ENCODE measurements at places on chromosomes 3 and 15.

DNA sequence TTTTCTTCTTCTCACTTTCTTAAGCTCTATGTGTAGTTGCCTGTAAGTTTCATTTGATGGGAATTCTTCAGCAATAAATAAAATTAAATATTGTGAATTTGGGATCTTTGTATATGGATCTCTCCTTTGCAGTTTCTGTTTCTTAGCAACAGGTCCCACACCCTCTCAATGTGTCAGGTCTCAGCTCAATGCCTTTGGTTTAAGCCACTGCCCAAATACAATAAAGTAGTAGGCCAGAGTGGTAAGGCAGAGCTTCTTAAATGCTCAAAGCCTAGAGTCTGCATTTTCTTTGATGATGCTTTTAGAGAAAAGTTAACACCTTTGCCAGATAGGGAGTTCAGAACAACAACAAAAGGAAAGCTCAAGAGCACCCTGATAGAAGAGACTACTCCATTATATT is 343.7 kb downstream of the NSUN3 start:
- no peak for DNase-seq

DNA sequence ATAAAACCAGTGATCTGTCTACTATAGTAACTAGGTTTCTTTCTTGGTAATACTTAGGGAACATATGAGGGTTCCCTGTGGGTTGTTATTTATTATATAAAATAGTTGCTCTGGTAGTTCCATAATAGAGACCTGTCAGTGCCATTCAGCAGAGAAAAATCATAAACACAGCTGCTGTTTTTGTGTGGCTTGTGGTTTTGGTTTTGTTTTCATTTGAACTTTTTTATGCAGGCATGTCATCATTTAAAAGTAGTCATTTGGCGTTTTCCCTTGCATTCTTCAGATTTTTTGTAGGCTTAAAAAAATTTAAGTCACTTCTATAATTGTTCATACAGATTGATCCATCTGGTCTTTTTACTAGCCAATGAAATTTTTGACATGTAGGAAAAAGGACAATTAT is 47.9 kb downstream of the PIK3CA start:
- DNase-seq = no peak

- DNase-seq = no peak
Observed at GRCh38 chr3:188578576-188579363, 424.8 kb downstream of the LPP start.

DNA sequence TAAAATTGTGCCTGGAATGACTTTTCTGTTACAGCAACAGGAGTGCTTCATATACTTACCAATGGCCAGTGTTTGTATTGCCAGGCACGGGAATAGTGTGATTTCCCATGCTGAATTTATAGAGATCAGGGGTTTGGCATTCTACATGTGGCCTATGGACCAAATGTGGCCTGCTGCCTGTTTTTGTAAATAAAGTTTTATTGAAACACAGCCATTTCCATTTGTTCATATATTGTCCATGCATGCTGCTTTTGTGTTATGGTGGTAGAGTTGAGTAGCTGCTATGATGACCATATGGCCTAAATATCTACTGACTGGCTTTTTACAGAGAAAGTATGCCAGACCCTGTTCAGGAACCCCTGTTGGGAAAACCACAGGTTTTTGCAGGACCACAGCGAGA is 55.6 kb downstream of the SLCO3A1 start:
- DNase-seq = no peak

DNA sequence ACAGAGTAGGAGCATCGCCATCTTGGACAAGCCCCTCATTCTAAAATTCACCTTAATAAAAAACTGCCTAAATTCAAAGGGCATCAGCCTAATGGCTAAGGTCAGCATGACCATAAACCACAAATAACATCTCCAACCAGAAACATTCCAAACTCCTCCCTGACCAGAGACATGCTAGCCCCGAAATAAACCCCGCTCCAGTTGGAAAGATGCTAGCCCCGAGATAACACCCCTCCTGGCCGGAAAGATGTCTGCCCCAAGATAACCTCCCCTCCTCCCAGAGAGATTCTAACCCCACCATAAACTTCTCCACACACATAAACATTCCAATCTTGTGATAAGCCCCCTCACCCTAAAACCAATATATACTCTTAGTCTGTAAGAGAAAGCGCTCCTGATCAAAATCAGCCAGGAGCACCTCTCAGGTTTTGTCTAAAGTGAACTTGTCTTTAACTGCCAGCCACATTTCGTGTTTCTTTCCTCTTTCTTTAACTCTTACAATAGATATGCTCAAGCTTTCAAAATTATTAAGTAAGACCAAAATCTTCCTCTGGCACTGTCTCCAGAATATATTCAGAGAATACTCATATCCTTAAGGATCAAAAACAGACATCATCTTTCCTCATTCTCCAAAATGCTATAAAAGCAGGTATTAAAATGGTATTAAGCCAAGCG is 104.1 kb downstream of the GSK3B start:
- no peak for DNase-seq

GRCh38 chr3:184727357-184728009 is 15.6 kb upstream of the MAGEF1 start:
- DNase-seq = no peak

GRCh38 chr15:32134842-32135241 is 104.5 kb downstream of the CHRNA7 start:
- no peak for DNase-seq

- DNase-seq = no peak
Observed at GRCh38 chr3:127097072-127097405, 95.9 kb upstream of the PRR23E start.

DNA sequence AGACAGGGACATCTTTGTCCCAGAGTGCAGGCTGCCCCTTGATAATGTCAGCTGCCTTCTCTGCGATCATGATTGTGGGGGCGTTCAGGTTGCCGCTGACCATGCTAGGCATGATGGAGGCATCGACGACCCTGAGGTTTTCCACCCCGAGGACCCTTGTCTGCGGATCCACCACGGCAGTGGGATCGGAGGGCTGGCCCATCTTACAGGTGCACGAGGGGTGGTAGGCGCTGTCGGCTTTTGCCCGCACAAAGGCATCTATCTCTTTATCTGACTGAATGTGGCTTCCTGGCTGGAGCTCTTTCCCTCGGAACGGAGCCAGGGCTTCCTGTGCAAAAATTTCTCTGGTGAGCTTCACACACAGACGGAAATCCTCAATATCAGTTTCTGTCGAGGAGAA is 28.4 kb downstream of the CHDH start:
- no peak for DNase-seq

GRCh38 chr3:9308298-9308990 is 54.4 kb upstream of the THUMPD3 start:
- no peak for DNase-seq

GRCh38 chr3:150330872-150331271 is 77.2 kb upstream of the TSC22D2 start:
- DNase-seq = no peak

- no peak for DNase-seq
Observed at GRCh38 chr3:158381262-158381868, 189.6 kb upstream of the MLF1 start.

Measured in stimulated activated CD8-positive, alpha-beta memory T cell treated with anti-CD3 and anti-CD28 coated beads, Interleukin-15, amount 100 ng/mL, for 4 hours (primary cell).